ENCODE measurements at places on chromosomes 1 and 21. TPM values are rescaled to one million over a fixed set of nuclear protein-coding genes. Genes with fewer than 3 reads are reported as not detected.

SYT2 gene
- total RNA-seq, result not detected

DISP3 gene
- total RNA-seq, result not detected

GRCh38 chr1:243230914-243231313 is 24.2 kb downstream of the CEP170 start:
- DNase-seq, result no peak
- no peaks in the 10 kb centered on the region for H3K36me3 ChIP-seq

DNA sequence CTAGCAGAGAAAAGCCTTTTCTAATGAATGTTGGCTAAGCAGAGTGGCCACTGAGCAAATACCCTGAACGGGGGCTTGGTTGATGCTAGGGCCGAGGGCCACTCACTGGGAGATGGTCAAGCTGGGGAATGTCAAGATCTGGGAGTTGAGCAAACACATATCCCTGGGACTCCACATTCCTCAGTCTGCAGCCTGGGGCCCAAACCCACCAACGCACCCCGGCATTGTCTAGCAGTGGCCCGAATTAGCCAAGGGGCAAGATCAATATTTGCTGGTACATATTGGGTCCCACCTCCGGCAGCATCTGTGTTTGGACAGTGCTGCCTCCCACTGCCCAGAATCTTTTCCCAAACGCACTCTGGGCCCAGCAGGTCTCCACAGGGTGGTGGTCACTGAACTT is 144.1 kb downstream of the TRABD2B start:
- H3K27ac ChIP-seq, result no peak overlapping the region
- H3K27me3 ChIP-seq, result no peaks in the 10 kb centered on the region
- DNase-seq, result no peak
- H3K4me3 ChIP-seq, result no peak overlapping the region

GRCh38 chr1:55571767-55572166 is 356.6 kb upstream of the USP24 start:
- H3K36me3 ChIP-seq, result no peaks in the 10 kb centered on the region
- no peak overlapping the region for H3K27ac ChIP-seq
- H3K27me3 ChIP-seq, result no peaks in the 10 kb centered on the region
- DNase-seq, result no peak
- no peak overlapping the region for H3K4me3 ChIP-seq

FCRLB gene
- 0.58 TPM for total RNA-seq

GRCh38 chr21:34263629-34264028 is 100.2 kb upstream of the KCNE2 start:
- DNase-seq, result no peak
- no peaks in the 10 kb centered on the region for H3K4me1 ChIP-seq
- H3K4me3 ChIP-seq, result no peak overlapping the region
- H3K36me3 ChIP-seq, result no peaks in the 10 kb centered on the region
- no peaks in the 10 kb centered on the region for H3K27me3 ChIP-seq

DNA sequence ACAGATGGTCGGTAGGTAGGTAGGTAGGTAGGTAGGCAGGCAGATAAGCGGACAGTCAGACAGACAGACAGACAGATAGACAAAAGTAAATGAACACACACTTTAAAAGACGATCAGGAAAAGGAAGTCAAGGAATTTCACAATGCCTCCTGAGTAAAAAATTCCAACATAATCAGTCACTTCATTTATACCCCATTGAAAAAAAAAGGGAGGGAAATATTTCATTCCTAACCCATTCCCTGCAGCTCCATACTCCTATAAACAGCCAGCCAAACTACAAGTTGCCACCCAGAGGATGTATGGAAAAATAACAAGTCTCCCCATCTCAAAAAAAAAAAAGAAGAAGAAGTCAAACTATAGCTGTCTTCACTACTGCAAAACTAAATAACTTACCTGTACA is 43.4 kb downstream of the ZZZ3 start:
- H3K27me3 ChIP-seq, result no peaks in the 10 kb centered on the region
- no peak for DNase-seq
- peaks cover 26% of the 10 kb centered on the region for H3K36me3 ChIP-seq
- H3K27ac ChIP-seq, result no peak overlapping the region
- H3K4me1 ChIP-seq, result no peaks in the 10 kb centered on the region

DNA sequence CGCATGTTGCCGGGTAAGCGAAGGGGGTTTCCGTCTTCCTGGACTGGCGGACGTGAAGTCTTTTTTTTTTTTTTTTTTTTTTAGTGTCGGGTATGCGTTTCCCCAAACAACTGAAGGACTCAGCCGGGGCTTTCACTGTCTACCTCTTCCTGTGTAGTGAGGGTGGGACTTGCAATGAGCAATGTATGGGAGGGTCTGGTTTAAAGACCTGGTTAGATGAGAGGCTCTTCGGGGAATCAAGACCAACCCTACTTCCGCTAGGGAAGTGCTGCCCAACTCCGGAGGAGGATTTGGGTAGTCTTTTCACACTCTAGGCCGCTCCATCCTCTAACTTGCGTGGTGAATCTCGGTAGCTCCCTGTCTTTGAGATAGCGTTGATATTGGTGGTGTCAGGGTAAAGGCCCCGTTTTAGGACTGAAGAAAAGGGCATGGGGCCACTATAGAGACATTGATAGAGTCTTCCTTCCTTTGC is 754 bp downstream of the PRRC2C start:
- H3K36me3 ChIP-seq, result no peaks in the 10 kb centered on the region
- peak overlapping the region; percentile 97 for H3K4me3 ChIP-seq
- H3K27ac ChIP-seq, result peak overlapping the region; percentile 99
- no peak for DNase-seq

DNA sequence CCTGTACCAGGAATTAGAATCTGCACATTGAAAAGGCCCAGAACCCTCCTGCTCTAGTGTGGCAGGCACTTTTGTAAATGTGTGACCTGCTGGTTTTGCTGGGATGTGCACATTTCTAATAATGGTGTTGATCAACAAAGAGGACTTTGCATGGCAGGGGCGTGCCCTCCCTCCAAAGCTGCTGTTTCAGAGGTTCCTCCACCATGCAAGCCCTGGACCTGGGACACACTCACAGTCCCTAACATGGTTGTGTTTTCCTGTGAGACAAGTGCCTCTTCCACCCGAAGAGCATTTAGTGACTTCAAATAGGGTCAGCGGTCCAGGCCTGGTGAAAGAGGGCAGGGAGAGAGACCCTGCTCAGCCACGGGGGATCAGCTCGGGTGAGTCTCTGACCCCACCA is 28.1 kb downstream of the TENT5C start:
- DNase-seq, result no peak
- no peaks in the 10 kb centered on the region for H3K36me3 ChIP-seq
- no peak overlapping the region for H3K27ac ChIP-seq
- H3K4me1 ChIP-seq, result peaks cover 35% of the 10 kb centered on the region
- no peaks in the 10 kb centered on the region for H3K27me3 ChIP-seq

DNA sequence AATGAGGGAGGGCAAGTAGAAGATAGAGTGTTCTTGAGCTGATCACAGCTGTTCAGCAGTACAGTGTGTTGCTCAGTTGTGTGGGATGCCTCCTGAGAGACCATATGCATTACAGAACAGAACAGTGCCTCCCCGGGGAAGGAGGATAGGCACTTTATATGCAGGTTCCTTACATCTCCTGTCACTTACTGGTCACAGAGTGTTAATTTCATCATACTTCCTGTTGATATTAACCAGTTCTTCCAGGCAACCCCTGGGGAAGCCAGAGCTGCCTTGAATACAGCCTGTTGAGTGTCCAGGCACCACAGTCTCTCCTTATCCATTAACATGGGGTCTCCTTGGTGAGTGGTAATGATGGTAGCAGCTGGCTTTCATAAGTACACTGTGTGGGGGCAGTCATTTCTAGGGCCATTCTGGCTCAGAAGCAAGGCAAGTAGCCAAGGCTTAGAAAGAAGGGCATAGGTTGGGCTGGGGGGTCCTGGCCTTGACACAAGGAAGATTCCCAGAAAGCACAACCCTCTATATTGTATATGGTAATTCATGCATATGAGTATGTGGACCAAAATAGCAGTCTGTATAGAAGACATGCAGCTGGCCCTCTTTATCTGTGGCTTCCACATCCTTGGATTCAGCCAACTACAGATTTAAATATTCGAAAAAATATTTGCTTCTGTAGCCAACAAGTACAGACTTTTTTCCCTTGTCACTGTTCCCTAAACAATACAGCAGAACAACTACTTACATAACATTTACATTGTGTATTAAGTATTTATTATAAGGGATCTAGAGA is 142.4 kb downstream of the ZP4 start:
- H3K36me3 ChIP-seq, result no peaks in the 10 kb centered on the region
- no peak overlapping the region for H3K27ac ChIP-seq
- DNase-seq, result no peak
- H3K27me3 ChIP-seq, result no peaks in the 10 kb centered on the region

- no peak for DNase-seq
- H3K36me3 ChIP-seq, result no peaks in the 10 kb centered on the region
- no peak overlapping the region for H3K4me3 ChIP-seq
- no peak overlapping the region for H3K27ac ChIP-seq
Observed at GRCh38 chr1:6141592-6141991, 38.5 kb downstream of the CHD5 start.

DSTYK gene
- total RNA-seq, result 22.6 TPM

DNA sequence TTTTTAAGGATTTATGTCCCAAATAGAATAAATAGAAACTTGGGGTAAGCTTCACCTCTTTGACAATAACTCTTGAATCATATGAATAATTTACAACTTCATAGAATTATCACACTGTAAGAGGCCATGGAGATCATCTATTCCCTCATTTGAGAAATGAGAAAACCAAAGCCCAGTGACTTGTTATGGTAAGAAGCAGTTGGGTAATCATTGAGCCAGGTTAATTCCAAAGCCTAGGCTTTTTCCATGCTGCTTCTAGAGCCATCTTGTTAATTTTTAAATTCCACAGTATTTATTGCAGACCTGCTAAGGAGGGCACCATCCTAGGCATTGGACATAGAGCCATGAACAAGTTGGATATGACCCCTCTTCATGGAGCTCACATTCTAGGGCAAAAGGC is 160.5 kb downstream of the CDC7 start:
- H3K27me3 ChIP-seq, result no peaks in the 10 kb centered on the region
- no peak overlapping the region for H3K4me3 ChIP-seq
- no peaks in the 10 kb centered on the region for H3K36me3 ChIP-seq
- no peak for DNase-seq
- H3K4me1 ChIP-seq, result no peaks in the 10 kb centered on the region
- H3K27ac ChIP-seq, result no peak overlapping the region

DNA sequence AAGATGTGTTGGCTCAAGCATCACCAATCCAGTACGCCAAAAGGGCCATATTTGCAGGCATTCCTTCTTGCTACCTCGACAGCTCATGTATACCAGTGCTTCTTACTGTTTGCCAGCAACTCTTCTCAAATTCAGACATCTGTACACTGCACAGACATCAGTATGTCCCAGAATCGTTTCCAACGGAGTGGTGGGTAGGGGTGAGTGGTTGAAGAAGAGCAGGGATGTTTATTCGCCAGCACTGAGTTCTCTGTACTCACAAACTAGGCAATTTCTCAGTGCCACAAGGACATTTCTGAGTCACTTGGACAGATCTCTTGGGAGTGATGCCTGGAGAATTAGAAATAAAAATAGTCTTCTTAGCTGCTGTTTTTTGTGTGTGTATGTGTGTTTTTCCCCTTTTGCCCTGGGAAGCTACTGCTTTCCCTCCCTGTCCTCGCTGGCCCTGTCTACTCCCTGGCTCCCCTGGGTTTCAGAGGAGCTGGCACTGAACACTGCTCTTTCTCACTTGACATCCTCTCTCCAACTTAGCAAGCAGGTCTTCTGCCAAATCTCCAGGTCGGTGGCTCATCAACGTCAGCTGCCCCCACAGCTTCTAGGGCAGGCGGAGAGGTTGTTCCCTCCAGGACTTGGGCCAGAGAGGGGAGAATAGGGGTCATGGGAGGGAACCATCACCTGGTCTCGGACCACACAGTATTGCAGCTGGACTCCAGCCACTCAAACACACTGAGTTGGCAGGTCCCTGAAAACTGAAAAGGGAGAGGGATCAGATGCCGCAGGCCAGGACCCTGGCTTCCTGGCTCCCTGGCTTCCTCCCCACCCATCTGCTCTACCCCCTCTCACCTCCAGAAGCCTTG is 90.5 kb downstream of the NMNAT2 start:
- no peak overlapping the region for H3K27ac ChIP-seq
- H3K4me3 ChIP-seq, result no peak overlapping the region
- no peaks in the 10 kb centered on the region for H3K36me3 ChIP-seq
- peak; percentile 68 for DNase-seq
- peaks cover 29% of the 10 kb centered on the region for H3K27me3 ChIP-seq

DNA sequence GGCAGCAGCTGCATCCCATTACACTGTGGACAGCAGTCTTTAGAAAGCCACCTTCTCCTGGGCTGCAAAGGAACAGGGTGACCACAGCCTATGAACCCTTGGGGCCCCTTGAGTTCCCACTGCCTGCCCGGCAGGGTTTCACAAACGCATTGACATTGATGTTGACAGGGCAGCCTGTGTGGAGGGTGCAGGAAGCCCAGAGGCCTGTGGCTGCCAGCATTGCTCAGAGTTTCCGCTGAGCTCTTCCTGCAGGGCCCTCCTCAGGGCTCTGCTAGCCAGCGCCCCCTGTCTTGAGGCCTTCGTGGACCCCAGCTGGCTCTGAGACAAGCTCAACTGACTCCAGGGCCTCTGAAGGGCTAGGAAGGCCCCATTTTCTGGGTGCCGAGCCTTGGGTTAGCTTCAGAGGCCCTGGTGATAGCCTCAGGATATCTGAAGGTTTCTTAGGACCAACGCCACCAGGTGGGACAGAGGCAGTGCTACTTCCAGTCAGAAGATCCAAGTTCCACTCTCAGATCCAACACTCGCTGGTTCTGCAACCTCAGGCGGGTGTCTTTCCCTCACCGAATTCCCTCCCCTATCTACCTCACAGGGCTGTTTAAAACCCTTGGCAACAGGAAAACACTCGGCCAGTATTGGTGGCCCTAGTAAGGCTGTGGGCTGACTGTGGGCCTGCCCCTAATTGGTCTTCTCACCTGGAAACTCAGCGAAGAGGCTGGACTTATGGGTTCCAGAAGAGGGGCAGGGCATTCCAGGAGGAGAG is 27.2 kb upstream of the EPS8L3 start:
- DNase-seq, result peak; percentile 68
- H3K4me3 ChIP-seq, result no peak overlapping the region
- H3K27me3 ChIP-seq, result no peaks in the 10 kb centered on the region
- peaks cover 20% of the 10 kb centered on the region for H3K4me1 ChIP-seq
- no peak overlapping the region for H3K27ac ChIP-seq

GRCh38 chr1:55364216-55364615 is 149.1 kb upstream of the USP24 start:
- H3K4me1 ChIP-seq, result peaks cover 19% of the 10 kb centered on the region
- H3K4me3 ChIP-seq, result no peak overlapping the region
- no peaks in the 10 kb centered on the region for H3K36me3 ChIP-seq

MX2 gene
- 2.7 TPM for total RNA-seq

HEATR1 gene
- 11.2 TPM for total RNA-seq

LCE3D gene
- total RNA-seq, result not detected

NEXN gene
- 161 TPM for total RNA-seq

DNA sequence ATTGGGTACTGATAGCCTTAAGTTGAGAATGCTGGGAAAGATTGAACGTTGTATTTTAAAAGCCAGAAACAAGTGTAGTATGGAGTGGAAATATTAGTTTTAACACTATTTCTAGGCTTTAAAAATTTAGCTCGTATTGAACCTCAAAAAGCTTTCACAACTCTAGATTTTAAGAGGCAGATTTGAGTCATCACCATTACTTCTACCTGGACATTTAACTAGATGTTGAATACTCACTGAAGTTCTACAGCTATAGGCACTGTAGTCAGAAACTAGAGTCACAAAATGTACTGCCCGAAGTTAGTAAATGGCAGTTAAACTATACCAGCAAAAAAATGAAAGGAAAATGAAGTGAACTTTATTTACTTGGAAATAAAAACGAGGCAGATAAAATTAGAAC is 96.5 kb downstream of the NEK7 start:
- DNase-seq, result no peak
- H3K4me3 ChIP-seq, result no peak overlapping the region
- H3K36me3 ChIP-seq, result no peaks in the 10 kb centered on the region
- H3K27me3 ChIP-seq, result no peaks in the 10 kb centered on the region

FAAH gene
- total RNA-seq, result 7.3 TPM

VHLL gene
- total RNA-seq, result not detected
